ENCODE measurements at places on chromosomes 3 and 15.
A peak's percentile ranks its signal among the peaks of the same experiment; 100 is the strongest.

DNA sequence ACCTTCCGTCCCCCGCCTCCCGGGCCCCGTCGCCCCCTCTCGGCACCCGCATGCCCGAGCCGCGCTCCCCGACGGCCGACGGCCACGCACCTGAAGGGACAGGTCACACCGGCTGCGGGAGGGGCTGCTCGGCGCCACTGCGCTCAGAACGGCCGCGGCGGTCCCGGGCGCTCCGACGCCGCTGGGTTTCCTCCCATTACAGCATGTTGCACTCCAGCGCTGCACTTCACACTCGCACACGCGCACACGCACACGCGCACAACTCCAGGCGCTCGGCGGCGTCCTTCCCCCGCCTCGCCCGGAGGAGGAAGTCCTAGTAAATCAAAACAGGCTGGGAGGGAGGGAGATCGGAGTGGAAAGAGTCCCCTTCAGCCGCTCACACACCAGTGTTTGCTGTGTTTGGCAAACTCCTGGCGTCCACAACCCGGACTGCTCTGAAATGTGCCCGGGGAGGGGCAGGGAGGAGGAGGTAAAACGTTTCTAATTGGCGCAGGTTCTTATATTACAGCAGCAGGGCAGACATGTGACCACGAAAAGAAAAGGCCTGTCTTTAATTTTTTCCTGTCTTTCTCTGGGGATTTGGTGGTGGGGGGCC, 76.7 kb upstream of the VGLL4 start:
- no peak for DNase-seq

DNA sequence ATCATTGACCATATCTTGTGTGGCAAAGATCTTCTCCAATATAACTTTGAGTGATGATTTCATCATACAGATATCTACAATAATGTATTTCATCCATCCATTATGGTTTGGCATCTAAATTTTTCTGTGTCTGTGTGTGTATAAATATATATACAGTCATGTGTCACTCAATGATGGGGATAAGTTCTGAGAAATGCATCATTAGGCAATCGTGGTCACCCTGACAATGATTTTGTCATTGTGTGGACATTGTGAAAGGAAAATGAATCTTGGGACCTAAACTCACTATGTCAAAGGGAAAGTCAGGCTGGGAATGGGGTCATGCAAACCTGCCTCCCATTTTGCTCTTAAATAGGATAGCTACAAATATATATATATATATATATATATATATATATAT, 12.4 kb downstream of the CFAP161 start:
- no peak for DNase-seq

GRCh38 chr3:123072152-123072551, 5.3 kb downstream of the PDIA5 start:
- no peak for DNase-seq

- no peak for DNase-seq
These were observed 234.9 kb downstream of the CACNA2D3 start for GRCh38 chr3:54357301-54357700.

DNA sequence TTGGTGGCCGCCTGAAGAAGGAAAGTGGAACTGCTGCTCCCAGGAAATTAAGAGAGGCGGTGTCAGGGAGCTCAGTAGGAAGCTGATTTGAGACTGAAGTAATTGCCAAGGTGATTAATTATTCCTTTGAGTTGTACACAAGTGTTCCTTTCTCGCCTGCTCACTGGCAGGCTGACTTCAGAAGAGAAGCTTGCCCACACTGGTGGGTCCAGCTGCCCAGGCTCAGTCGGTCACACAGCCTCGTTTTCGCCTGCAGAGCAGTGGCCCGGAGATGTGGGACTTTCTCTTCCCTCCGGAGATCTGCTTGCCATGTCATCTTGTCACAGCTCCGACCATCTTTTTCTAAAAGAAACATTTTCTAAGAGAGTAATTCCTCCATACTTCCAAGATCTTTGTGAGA, 478.0 kb downstream of the MCTP2 start:
- no peak for DNase-seq

- DNase-seq: no peak
These were observed 34.4 kb upstream of the USP3 start for GRCh38 chr15:63469984-63470383.

DNA sequence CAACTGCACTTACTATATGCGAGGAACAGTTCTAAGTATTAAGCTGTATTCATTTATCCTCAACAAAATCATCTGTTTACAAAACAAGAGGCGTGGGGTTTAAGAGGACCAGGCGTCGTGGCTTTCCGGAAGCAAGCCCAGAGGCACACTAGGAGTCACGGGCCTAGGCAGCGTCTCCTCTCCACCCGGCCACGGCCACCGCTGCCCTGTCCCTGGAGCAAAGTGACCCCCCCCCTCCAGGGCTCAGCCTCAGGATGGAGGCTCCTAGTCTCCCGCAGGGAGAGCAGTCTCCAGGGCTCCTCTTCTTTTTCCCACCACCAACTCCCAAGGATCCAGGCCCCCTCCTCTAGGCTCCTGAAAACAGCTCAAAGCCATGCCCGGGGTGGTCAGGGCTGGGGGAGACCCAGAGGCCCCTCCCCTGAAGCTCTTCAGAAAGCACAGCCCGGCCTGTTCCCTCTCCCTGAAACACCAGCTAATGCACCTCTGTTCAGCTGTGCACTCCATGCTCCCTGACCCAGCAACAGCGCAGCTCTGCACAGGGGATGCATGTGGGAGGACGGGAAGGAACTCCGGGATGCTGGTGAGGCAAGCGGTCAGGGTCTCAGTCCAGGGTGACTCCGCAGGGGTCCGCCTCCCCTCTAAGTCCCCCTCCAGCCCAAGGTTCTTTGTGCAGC, 16.8 kb downstream of the TNK2 start:
- no peak for DNase-seq

- DNase-seq: peak; percentile 69
These were observed 28.8 kb upstream of the UBL7 start for GRCh38 chr15:74489518-74490338.

- DNase-seq: no peak
These were observed 12.6 kb upstream of the PLCL2 start for GRCh38 chr3:16871915-16872842.

- DNase-seq: no peak
These were observed 75.9 kb upstream of the ATP2B2 start for GRCh38 chr3:10581251-10581650.

- DNase-seq: no peak
These were observed 280.2 kb downstream of the LSAMP start for GRCh38 chr3:116165135-116165534.

All from hematopoietic multipotent progenitor cell treated with erythropoietin and hydrocortisone succinate and interleukin-3 and kit ligand, for 17 days (in vitro differentiated cells).